Testis (tissue), 5 donors: ENCODE measurements at places on chromosomes 7 and 10. TPM values are rescaled to one million over a fixed set of nuclear protein-coding genes. Genes with fewer than 3 reads are reported as not detected.
A peak's percentile ranks its signal among the peaks of the same experiment; 100 is the strongest.

DNA sequence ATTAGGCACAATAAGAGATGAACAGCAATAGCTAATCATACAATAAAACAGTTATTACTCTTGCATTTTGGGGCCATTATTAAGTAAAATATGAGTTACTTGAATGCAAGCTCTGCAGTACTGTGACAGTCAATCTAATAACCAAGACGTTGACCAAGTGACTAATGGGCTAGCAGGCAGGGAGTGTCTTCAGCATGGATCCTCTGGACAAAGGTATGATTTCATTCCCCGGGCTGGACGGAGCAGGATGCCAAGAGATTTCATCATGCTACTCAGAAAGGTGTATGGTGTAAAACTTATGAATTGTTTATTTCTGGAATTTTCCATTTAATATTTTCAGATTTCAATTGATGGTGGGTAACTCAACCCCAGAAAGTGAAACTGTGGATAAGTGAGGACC, 80.9 kb downstream of the SHH start:
- no peaks in the 10 kb centered on the region for H3K27me3 ChIP-seq
- H3K27ac ChIP-seq = no peak overlapping the region
- no peaks in the 10 kb centered on the region for H3K4me1 ChIP-seq
- DNase-seq = no peak
- no peak overlapping the region for H3K4me3 ChIP-seq

- peak; percentile 15 for DNase-seq
- H3K4me1 ChIP-seq = peaks cover 19% of the 10 kb centered on the region
- no peak overlapping the region for H3K4me3 ChIP-seq
- H3K27ac ChIP-seq = no peak overlapping the region
- no peaks in the 10 kb centered on the region for H3K36me3 ChIP-seq
Observed at GRCh38 chr7:158015403-158016179, 572.0 kb downstream of the PTPRN2 start.

DNA sequence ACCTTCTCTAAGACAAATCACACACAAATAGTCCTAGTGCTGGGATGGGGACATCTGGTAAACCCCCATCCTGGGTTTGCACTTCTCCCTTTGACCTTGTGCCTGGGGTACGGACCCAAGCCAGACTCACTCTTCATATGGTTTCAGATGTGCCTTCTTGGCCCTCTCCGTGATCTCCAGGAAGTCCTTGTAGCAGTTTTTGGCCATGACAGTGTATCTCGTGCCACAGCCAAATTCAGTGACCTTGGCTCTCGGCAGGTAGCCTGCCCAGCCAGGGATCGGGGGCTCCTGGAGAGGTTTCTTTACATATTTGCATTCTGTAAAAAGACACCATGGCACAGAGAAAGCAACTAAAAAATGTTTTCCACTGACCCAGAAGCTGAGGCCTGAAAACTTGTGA, 43.9 kb downstream of the PNLIPRP2 start:
- H3K27ac ChIP-seq = no peak overlapping the region
- H3K27me3 ChIP-seq = no peaks in the 10 kb centered on the region
- no peak for DNase-seq

The GPER1 gene
- 3.2 TPM for total RNA-seq

GRCh38 chr10:7423521-7423920, 12.7 kb upstream of the SFMBT2 start:
- no peak overlapping the region for H3K4me3 ChIP-seq
- no peaks in the 10 kb centered on the region for H3K4me1 ChIP-seq
- no peaks in the 10 kb centered on the region for H3K36me3 ChIP-seq

DNA sequence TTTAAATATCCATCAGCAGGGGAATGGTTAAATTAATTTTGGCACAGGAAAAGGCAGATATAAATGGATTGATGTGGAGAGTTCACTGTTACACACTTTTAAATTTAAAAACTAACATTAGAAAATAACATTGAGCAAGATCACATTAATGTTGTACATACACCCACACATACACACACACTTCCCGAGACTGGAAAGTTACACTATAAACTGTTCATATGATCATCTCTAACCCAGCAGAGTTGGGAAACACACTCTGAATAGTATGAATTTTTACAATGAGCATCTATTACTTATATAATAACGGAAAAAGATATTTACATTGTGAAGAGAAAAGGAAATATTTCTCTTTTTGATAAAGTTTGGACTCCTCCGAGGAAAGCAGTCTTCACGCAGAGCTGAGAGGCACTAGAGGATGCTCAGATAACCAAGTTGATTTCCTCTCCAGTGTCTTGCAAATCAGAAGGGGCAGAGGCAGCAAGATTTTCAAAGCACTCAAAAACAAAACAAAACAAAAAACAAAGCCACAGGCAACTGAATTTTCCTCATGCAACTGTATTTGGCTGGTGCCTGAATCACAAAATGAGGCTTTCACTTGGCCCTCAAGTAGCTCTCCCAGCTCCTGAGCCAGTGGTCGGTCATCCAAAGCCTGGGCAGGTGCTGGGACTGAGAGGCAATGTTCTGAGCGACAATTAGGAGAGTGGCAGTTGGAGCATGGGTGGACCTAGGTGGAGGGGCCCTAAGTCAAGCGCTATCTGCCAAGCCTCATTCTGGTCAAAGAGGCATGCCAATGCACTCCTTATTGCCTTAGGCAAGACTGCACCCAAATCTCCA, 10.5 kb upstream of the GATAD1 start:
- no peak overlapping the region for H3K27ac ChIP-seq
- no peak for DNase-seq
- H3K27me3 ChIP-seq = no peaks in the 10 kb centered on the region
- no peaks in the 10 kb centered on the region for H3K36me3 ChIP-seq
- no peaks in the 10 kb centered on the region for H3K4me1 ChIP-seq
- H3K4me3 ChIP-seq = no peak overlapping the region

GRCh38 chr10:14534152-14534551, 203.4 kb upstream of the FRMD4A start:
- peaks cover 9% of the 10 kb centered on the region for H3K4me1 ChIP-seq
- H3K4me3 ChIP-seq = no peak overlapping the region
- no peak overlapping the region for H3K27ac ChIP-seq
- H3K36me3 ChIP-seq = no peaks in the 10 kb centered on the region
- DNase-seq = no peak
- H3K27me3 ChIP-seq = no peaks in the 10 kb centered on the region

DNA sequence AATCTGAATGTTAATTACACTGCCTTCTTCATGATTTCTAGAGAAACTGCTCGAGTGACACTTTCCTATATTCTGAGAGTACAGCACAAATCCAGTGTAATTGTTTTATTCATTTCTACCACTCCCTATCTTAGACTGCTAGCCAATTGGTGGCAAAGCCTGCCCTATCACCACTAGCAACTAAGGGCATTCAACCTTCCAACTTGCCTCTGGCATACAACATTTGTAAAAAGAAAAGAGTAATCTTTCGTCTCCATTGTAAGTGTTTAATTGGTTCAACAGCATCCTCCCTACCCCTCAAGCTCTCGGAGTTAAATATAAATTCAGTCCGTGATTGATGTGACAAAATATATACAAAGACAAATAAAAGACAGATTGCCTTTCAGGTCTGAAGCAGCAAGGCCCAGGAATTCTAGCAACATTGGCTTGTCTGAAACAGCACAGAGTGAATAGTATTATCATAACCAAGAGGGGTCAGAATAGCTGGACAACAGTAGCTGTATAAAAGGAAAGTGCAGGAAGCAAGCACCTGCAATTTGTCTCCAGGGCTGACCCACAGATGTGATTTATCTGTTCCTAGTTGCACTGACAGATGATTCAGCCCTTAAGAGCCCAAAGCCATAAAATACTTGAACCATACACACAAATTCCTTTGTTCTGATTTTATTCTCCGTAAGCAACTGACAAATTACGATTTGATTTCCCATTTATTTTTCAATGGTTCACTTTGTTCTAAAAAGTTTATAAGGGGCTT, 47.6 kb upstream of the ANKRD1 start:
- no peak for DNase-seq
- H3K4me3 ChIP-seq = no peak overlapping the region
- no peak overlapping the region for H3K27ac ChIP-seq
- no peaks in the 10 kb centered on the region for H3K4me1 ChIP-seq
- H3K27me3 ChIP-seq = no peaks in the 10 kb centered on the region

- peaks cover 5% of the 10 kb centered on the region for H3K4me1 ChIP-seq
- peak; percentile 82 for DNase-seq
- no peak overlapping the region for H3K4me3 ChIP-seq
- no peaks in the 10 kb centered on the region for H3K27me3 ChIP-seq
Observed at GRCh38 chr7:70829221-70830059, 302.5 kb upstream of the GALNT17 start.

DNA sequence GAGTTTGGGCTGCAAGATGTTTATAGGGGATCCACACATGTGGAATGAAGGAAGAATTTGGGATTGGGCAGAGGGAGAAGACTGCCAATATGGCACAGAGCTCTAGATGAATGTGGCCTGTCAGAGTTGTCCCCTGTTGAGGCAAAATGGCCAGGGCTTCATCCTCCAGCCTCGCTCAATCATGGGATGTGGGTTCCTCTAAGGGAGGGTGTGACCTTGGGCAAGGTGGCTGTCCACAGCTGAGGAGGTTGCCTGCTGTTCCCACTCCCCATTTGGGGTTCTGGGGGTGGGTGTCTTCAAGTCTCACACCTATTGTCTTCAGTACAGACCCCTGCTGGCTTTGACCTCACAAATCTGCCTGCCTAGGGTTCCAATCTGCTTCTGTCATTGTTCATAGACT, 121.6 kb upstream of the FAM204A start:
- H3K4me1 ChIP-seq = no peaks in the 10 kb centered on the region
- H3K4me3 ChIP-seq = no peak overlapping the region
- H3K27me3 ChIP-seq = no peaks in the 10 kb centered on the region
- H3K27ac ChIP-seq = no peak overlapping the region
- H3K36me3 ChIP-seq = no peaks in the 10 kb centered on the region

DNA sequence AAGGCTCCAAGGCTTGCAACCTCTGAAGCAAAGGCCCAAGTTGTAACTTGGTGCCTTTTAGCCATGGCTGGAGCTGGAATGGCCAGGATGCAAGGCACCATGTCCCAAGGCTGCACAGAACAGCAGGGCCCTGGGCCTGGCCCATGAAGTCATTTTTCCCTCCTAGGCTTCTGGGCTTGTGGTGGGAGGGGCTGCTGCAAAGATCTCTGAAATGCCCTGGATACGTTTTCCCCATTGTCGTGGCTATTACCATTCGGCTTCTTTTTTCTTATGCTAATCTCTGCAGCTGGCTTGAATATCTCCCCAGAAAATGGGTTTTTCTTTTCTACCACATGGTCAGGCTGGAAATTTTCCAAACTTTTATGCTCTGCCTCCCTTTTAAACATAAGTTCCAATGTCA, 234.2 kb downstream of the CDK14 start:
- H3K4me1 ChIP-seq = no peaks in the 10 kb centered on the region
- H3K27ac ChIP-seq = no peak overlapping the region
- H3K27me3 ChIP-seq = no peaks in the 10 kb centered on the region
- H3K4me3 ChIP-seq = no peak overlapping the region
- no peak for DNase-seq

DNA sequence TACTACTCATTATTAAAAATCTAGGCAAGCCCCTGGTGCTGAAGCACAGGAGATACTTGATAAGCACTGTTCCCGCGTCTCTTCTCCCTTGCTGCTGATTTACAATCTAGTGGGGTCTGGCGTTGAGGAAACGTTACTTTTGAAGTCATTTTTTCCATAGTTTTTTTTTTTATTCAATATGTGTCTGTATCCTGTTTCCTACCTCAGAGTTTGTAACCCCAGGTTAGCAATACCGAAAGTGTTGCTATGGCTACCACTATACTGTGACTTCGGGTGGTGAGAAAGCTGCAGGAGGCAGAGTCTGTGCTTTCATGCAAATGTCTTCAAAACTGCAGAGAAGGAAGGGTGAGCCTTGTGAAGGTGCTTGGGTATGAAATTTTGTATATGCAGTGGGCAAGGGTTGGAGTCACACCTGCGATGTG, 458.8 kb upstream of the GHITM start:
- H3K27me3 ChIP-seq = no peaks in the 10 kb centered on the region
- no peak for DNase-seq
- no peaks in the 10 kb centered on the region for H3K36me3 ChIP-seq
- H3K27ac ChIP-seq = no peak overlapping the region
- no peak overlapping the region for H3K4me3 ChIP-seq

DNA sequence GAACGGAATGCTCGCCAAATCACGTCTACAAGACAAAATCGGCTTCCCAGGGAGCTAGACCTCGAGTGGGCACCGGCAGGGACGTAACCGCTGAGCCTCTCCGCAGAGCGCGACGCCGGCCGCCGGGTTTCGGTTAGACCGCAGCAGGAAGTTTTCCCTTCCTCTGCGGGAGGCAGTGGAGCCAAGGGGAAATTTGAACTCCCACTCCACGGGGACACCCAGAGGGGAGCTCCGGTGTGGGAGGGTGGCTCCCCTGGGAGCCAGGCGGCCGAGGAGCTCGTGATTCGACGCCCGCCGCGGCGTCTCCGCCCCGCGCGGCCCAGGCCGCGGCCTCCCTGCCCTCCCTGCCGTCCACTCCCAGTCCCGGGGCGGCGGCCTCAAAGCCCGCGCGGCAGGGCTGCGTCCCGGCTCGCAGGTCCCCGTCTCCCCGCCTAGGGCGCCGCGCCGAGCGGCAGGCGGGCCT, 426 bp downstream of the SYPL1 start:
- peaks cover 27% of the 10 kb centered on the region for H3K4me1 ChIP-seq
- peak overlapping the region; percentile 100 for H3K27ac ChIP-seq
- peak; percentile 38 for DNase-seq
- H3K27me3 ChIP-seq = no peaks in the 10 kb centered on the region
- H3K4me3 ChIP-seq = peak overlapping the region; percentile 91

- H3K4me3 ChIP-seq = no peak overlapping the region
- H3K4me1 ChIP-seq = peaks cover 4% of the 10 kb centered on the region
- peak; percentile 75 for DNase-seq
- H3K27me3 ChIP-seq = no peaks in the 10 kb centered on the region
- H3K36me3 ChIP-seq = no peaks in the 10 kb centered on the region
Observed at GRCh38 chr7:22329816-22330524, 27.0 kb downstream of the RAPGEF5 start.
